Right ventricle myocardium superior (tissue), 1 donor: ENCODE measurements at places on chromosomes 1 and 21. TPM values are rescaled to one million over a fixed set of nuclear protein-coding genes. Genes with fewer than 3 reads are reported as not detected.

KAZN gene
- 3.7 TPM for total RNA-seq

PTPN14 gene
- total RNA-seq = 25.1 TPM

FCRL4 gene
- total RNA-seq = not detected

FCRL2 gene
- not detected for total RNA-seq

REN gene
- total RNA-seq = not detected

KRTAP19-5 gene
- not detected for total RNA-seq

DNA sequence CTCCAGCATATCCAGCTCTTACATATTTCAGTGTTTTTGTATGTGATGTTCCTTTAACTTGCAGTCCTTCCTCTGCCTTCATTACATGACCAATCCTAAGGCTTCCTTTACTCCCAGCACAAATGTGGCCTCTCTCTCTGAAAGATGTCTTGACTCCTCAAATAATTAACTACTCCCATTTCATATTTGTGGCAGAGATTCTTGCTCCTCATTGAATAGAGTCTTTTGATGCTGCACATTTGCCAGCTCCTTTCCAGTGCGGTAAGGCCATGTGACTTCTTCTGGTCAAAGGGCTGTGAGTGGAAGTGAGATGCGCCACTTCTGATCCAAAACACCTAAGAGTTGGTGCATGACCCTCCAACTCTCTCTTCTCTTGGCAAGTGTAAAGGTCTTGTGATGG, 19.1 kb upstream of the LAMC1 start:
- DNase-seq = no peak

DNA sequence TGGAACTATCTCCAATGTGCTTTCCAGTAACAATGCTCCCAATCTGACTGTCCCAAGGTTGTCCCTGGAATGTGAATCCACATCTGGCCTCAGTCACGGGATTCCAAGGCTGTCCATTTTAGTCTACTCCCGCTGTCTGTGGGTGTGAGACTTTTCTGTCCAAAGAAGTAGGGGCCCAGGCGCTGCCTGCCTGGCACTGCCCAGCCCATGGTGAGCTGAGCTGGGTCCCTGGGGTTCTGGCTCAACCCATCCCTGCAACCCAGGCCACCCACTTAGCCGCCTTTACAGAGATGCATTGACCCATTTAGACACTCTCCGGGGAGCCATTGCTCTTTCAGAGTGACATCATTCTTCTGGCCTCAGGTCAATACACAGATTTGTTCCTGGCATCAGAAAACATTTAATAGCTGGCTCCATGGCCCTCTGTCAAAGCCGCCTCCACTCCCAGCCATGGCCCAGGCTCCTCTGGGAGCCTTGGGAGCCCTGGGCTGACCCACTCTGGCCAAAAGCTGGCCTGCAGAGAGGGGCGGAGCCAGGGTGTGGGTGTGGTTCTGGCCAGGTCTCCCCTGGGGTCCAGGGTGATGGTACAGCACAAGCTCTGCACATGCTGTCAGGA, 47.2 kb upstream of the PAX7 start:
- DNase-seq = peak; percentile 81

DNA sequence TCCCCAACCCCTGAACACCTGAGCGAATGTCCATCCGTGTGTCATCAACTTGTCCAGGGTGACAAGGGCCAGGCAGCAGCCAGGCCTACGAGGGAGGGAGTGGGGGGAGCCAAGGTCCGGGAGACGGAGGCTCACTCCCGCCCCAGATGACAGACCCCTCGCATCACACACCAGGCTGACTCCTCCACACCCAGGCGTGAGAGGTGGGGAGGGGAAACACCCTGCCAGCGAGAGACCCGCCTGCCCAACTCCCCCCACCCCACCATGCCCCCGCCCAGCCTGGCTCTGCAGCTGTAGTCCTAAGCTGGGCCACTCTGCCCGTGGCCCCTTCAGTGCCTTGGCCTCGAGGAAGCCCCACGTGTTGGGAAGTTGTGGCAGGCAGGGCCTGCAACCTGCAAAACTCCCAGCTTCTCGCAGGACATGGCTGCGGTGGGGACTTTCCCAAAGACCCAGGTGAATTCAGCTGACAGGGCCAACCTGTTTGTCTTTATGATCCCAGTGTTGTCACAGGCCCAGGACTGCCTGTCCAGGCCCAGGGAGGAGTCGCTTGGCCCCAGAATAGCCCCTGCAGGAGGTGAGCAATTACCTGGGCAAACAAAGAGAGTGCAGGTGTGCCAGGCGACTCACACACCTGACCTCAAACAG, 62.9 kb downstream of the RIPK4 start:
- DNase-seq = no peak

DNA sequence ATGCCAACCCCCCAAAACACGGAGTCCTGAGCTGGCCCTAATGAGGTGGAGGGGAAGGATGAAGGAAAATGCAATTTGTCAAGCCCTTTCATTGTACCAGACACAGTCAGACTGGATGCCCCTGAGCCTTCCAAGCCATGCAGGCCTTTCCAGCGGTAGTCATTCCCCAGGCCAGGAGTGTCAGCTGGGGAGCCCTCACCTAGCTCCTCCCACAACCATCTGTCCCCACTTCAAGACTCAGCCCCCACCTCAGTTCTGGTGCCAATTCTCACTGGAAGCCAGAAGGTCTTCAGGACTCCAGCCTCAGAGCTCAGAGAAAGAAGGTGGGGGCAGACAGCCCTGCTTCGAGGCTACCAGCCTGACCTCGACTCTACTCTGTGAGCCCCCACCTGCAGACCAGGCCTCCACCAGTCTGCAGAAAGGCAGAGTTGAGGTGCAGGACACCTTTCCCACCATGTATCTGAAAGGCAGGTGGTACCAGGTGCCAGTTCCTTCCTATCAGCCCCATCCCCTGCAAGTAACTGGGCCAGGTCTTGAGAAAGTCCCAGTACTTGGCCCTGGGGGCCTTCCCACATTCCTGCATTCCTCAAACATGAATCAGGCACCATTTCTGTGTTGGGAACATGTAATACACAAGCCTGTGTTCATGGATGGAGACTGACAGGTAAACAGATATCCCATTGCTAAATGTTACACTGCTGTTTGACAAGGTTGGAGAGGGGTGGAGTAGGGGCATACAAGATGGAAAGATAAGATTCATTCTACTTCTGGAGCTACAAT, 180.6 kb upstream of the EDN2 start:
- DNase-seq = no peak

- DNase-seq = no peak
Observed at GRCh38 chr1:91400133-91400725, 4.4 kb downstream of the HFM1 start.

DNA sequence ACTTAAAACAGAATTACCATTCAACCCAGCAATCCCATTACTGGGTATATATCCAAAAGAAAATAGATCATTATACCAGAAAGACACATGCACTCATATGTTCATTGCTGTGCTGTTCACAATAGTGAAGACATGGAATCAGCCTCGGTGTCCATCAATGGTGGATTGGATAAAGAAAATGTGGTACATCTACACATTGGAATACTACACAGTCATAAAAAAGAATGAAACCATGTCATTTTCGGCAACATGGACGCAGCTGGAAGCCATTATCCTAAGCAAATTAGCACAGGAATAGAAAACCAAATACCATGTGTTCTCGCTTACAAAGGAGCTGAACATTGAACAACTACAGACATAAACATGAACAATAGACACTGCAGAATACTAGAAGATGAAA, 244.8 kb upstream of the PROX1 start:
- DNase-seq = no peak

- no peak for DNase-seq
Observed at GRCh38 chr1:42176902-42177519, 12.5 kb upstream of the GUCA2A start.

- DNase-seq = peak; percentile 53
Observed at GRCh38 chr1:5770981-5771765, 221.1 kb downstream of the NPHP4 start.

GRCh38 chr1:59761443-59761842, 53.3 kb upstream of the HOOK1 start:
- DNase-seq = no peak

DNA sequence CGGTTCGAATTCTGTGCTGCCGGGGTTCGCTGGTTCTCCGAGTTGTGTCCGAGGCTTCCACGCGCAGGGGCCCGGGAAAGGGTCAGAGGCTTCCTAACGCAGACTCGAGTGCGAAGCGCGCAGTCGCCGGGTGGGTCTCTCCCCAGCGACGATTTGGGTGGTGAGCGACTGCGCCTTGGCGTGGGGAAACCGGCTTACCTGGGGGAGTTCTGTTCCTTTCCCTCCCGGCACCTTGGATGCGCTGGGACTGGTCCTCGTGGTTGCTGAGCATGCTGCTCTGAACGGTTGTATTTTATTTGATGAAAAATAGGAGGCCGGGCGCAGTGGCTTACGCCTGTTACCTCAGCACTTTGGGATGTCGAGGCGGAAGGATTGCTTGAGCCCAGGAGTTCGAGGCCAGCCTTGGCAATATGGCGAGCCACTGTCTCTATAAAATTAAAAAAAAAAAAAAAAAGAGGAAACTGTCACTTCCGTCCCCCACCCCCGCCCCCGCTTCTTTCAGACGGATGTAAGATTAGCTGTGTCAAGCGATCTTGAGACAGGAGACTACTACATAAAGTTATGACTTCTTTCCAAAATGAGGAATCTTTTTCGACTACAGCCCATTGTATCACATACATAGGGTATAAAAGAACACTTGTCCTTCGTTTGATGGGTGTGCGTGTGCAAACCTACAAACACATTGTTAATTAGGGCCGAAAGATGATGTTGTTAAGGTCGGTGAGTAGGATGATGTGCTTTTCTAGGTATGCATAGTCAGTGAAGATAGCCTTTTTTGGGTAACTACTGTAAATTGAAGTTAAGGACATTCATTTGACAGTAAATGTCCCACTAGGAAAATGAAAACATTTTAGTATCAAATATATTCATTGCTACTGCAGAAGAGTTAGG, at the start of gene CCDC18:
TSS of gene CCDC18 (plus strand) at position 2 of the 891 bp plus-strand sequence. CDS start 2,638 bp downstream, outside the sequence.
- no peak for DNase-seq

DNA sequence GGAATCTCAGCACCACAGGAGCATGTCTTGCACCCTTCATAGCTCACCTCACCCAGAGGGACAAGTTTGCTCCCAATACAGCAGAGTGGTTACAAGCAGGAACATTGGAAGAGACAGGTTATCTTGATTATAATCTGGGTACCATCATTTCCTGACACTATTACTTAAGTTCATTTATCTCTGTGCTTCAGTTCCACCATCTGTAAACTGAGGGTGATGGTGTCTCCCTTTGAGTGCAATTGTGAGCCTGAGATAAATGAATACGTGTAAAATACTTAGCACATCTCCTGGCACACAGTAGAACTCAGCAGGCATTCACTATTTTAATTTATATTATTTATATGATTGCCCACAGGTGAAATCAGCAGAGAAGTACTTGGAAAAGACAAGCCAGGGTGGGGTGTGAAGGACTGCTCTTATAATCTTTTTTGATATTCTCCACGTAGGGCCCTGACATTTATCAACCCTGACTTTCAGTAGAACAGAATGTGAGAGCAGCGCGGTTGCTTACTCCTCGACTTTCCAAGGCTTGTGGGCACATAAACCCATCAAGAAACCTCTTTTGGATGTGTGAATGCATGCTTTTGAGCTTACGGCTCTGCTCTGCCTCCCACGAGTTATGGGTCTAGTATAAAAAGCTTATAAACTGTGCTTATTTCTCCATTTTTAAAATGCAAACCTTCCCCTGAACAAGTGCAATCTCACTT, 34.9 kb downstream of the DUSP10 start:
- no peak for DNase-seq

DNA sequence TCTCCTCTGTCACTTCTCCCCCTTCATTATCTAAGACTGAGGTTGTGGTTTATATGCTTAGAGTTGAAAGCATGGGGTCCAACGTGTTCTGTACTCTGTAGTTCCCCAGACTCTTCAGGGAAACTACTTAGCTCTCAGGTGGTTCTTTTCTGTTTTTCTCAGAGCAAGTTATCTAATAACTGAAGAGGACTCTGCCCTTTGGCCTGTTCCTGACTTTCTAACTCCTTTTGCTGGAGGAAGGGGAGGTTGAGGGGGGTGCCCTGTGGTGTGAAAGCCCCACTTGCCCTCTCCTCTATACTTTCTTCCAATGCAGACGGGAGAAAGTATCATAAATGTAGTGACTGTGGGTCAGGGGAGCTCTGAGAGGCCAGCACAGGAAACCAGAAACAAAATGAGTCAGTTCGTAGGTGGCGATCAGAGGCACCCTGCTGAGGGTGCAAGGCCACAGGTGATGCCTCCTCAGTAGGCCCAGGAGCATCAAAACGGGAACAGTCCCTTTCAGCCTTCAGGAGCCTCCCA, 5.0 kb downstream of the SLC25A44 start:
- DNase-seq = no peak

DNA sequence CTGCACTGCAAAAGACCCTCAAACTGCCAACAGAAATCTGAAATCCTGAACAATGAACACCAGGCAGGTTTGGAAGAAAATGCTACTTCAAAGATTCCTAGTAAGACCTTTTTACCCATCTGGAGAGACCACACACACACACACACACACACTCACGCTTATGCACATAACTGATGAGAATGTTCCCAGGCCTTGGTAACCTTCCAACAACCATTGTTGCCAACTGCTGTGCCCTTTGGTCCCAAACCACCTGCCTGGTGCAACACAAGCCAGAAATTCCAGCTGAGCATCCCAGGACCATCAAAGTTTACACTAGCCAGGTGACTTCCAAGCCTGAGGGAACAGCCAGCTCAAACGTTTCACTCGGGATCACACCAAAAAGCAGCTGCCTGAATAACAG, 56.9 kb downstream of the SEC16B start:
- DNase-seq = no peak
